ENCODE measurements at places on chromosomes 3 and 15.

- DNase-seq, result no peak
Observed at GRCh38 chr15:65938604-65939003, 69.3 kb downstream of the RAB11A start.

- peak; percentile 30 for DNase-seq
Observed at GRCh38 chr15:84883466-84883865, 996 bp upstream of the SLC28A1 start.

DNA sequence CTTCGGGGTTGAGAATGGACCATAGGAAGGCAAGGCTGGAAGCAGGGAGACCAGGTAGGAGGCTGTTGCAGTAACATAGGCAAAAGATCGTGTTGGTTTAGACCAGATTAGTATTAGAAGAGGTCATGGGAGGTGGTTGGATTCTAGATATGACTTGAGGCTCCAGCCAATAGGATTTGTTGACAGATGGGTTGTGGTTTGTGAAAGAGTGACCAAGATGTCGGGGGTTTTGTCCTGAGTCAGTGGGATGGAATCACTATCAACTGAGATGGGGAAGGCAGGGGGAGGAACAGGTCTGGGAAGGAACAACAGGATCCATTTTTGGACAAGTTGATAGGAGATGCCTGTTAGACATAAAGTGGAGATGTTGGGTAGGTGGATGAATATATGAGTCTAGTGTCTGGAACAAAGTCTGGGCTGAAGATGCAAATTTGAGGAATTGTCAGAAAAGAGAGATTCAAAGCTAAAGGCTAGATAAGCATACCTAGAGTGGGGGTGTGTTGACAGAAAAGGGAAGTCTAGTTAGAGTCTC, 95.5 kb upstream of the NPHP3 start:
- no peak for DNase-seq

DNA sequence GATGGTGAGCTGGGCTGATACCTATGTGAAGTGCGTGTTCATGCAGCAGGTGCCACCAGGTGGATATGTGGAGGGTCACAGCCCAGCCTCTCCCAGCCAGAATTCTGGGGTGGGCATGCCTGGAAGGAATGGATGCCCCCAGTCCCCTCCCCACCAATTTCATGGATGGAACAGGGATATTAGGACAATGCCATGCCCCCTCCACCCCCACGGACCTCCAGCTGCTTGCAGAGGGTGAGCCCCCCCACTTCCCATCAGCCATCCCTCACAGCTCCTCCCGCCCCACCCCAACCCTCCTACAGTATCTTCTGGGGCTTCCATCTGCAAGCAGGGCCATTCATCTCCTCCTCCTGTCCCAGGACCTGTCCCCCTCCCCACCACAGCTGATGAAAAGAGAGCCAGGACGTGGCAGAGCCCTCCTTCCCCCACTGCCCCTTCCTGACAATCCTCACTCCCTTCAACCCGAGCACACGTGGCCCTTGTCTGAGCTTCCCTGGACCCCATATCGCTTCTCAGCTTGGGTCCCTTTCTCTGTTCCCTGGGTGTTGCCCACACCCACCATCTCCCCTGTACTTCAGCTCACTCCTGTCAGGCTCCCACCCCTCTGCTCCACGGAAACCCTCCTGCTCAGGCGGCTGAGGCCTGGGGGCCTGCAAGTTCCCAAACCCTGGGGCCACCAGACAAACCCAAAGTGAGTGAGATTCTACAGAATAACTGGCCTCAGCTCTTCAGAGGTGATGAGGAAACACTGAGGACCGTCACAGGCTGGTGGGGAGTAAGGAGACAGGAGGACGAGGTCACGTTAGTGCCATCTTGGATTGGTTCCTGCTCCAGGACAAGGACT, 2.8 kb upstream of the SEMA3G start:
- no peak for DNase-seq

GRCh38 chr15:65653341-65653740, 31.6 kb downstream of the SLC24A1 start:
- peak; percentile 52 for DNase-seq

- DNase-seq, result peak; percentile 85
Observed at GRCh38 chr3:68988740-68989139, 24.7 kb downstream of the EOGT start.

DNA sequence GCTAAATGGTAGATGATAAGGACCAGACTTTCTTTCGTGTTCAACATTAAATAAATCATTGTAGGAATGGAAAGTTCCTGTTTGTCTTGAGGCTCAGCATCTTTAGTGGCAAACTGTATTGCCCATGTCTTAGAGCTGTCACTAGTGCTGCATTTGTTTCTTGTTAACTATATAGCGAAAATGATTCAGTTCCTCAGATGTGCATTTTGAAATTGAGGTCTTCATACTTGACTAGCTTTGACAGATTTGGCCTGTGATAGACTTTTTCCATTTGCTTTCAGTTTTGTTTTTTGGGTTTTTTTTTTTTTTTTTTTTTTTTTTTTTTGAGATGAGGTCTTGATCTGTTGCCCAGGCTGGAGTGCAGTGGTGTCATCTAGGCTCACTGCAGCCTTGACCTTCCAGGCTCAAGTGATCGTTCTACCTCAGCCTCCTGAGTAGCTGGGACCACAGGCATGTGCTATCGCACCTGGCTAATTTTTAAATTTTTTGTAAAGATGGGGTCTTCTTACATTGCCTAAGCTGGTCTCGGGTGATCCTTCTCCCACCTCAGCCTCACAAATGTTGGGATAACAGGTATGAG, 9.5 kb upstream of the RPLP1 start:
- no peak for DNase-seq

- no peak for DNase-seq
Observed at GRCh38 chr3:109070211-109070610, 47.7 kb downstream of the MORC1 start.

GRCh38 chr15:47804733-47805132, 87.4 kb downstream of the SEMA6D start:
- no peak for DNase-seq

- no peak for DNase-seq
Observed at GRCh38 chr3:13587442-13587841, 38.5 kb downstream of the FBLN2 start.

DNA sequence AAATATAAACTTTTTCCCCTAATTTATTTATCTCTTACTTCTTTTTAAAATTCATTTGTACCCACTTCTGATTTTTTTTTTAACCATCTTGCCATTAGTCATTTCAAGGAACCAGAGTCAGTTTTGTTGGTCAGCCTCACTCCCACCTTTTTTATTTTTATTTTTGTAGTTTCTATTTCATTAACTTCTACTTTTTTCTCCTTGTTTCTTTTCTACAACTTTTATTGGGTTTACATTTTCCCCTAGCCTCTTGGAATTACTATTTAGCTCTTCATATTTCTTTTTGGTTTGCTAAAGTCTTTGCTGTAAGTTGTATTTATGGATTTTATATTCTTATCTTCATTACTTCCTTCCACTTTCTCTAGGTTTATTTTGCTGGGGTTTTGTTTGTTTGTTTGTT, 13.7 kb upstream of the VEPH1 start:
- DNase-seq, result no peak

DNA sequence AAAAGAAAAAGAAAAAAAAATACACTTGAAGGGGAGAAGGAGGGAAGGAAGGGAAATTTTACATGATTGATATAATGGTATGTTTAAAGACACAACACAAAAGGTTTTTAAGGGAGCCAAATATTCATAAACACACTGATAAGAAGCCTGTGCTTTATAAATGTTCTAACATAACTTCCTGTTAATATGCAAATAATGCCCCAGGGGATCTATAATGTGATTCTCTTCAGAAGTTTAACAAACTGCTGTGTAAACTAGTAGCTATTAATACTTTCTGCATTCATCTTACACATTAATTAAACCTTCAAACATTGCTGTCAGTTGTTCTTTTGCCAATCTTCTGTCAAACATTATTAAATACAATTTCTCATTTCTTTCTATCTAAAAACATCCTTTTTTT, 231.6 kb downstream of the TJP1 start:
- no peak for DNase-seq

DNA sequence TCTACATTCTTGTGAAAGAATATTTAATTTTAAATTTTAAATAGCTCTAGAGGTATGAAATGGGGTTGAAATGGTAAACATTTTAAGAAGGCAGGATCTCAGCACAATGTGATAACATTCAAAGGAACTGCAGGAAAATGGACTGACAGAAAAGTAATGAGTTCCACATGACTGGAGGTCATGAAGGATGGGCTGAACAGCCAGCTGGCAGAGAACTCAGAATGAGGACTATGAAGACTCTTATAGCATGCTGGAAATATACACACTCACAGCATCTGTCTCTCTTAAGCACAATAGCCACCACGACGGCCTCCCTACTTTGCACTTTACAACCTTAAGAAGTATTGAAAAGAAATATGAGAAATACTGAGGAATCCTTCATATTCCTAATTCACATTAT, 94.7 kb downstream of the TNIK start:
- no peak for DNase-seq

DNA sequence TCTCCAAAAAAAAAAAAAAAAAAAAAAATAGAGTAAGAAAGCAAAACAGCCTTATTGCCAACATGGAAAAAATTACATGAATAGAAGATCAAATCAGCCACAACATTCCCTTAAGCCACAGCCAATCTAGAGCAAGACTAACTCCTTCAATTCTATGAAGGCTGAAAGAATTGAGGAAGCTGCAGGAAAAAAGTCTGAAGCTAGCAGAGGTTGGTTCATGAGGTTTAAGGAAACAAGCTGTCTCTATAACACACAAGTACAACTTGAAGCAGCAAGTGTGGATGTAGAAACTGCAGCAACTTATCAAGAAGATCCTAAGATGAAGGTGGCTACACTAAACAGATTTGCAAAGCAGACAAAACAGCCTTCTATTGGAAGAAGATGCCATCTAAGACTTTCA, 9.3 kb downstream of the PARL start:
- DNase-seq, result no peak

GRCh38 chr3:144341471-144341870, 369.8 kb downstream of the DIPK2A start:
- no peak for DNase-seq

- no peak for DNase-seq
Observed at GRCh38 chr3:7567160-7567559, 706.2 kb downstream of the GRM7 start.

DNA sequence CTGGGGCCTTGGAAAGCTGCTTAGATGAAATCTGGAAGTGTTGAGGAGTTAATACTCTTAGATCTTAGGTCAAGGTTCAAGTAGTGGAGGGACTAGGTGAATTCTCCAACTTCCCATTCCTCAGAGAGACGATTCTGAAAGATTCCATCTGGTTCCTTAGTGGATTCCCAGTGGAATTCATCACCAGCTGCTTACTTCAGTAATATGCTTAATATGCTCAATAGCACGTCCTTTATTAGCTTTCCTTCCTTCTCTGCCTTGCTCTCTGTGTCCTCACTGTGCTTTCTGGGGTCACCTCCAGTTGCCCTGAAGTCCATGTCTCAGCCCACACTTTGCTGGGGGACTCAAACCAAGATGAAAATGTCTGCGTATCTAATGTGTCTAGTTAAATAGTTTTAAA, 31.0 kb downstream of the CEP63 start:
- DNase-seq, result peak; percentile 21

- peak; percentile 20 for DNase-seq
Observed at GRCh38 chr3:171480526-171480925, 20.3 kb upstream of the TNIK start.

- DNase-seq, result no peak
Observed at GRCh38 chr3:140904521-140904920, 37.1 kb upstream of the SLC25A36 start.

DNA sequence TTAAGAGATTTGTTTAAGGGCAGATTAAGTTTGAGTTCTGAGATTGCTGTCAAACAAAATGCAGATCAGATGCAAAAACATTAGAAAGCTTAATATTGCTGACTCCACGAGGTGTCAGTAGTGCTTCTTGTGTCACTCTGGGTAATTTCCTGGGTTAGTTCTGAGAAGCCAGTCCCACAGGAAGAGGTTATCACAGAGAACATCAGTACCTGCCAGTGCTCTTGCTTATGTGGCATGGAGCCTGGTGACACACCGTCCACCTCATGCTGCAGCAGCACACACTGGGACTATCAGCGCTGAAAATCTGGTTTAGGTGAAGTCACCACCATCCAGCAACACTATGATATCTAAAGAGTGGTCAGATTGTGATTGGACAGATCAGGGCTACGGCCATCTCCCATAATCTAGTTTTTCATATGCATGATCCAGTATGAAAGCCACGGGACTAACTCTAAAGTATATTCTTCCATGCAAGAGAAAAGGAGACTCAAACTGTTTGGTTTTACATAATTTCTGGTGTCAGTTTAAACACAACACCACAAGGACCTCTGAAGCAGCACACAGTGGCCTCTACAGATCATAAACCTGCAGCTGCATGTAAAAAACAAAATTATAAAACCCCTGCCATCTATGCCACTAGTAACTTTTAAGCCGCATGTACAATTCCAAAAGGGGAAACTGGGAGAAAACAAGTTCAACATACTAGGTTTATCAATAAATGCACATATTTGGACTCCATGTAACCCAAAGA, 36.1 kb upstream of the MYO5C start:
- peak; percentile 80 for DNase-seq

GRCh38 chr3:35224565-35225295, 414.6 kb upstream of the ARPP21 start:
- no peak for DNase-seq

- no peak for DNase-seq
Observed at GRCh38 chr3:108698461-108698860, 58.7 kb downstream of the RETNLB start.

- no peak for DNase-seq
Observed at GRCh38 chr3:50330330-50330729, 2.3 kb upstream of the TUSC2 start.

DNA sequence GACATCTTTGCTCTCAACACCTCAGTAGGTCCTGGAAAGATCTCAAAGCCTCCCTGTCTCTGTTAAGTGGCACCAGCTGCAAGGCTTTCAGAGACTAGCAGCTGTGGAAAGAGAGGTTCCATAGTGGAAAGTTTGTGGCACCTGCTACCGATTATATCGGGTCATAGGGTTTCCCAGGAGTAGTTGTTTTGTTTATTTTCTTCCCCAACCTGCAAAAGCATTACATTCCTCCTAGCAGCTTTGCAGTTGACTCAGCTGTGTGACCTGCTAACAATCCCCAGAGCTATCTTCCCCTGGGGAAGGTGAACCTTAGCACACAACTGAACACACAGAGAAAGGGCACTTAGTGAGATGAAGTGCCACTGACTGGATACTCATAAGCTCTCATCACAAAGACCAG, 598.9 kb upstream of the GRM7 start:
- DNase-seq, result no peak

DNA sequence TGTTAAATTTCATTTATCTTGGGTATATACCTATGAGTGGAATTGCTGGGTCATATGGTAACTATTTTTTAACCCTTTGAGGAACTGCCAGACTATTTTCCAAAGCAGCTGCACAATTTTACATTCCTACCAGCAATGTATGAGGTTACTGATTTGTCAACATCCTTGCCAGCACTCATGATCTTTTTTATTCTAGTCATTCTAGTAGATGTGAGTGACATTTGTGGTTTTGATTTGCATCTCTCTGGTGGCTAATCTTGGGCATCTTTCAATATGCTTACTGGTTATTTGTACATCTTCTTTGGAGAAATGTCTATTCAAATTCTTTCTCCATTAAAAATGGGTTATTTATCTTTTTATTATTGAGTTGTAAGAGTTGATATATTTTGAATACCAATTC, 21.3 kb upstream of the LRRC58 start:
- DNase-seq, result no peak

GRCh38 chr15:89680282-89680873, 1.2 kb upstream of the PLIN1 start:
- DNase-seq, result peak; percentile 89

GRCh38 chr15:67813104-67813634, 12.1 kb upstream of the SKOR1 start:
- no peak for DNase-seq

Data from choroid plexus epithelial cell (primary cell).